ENCODE measurements at places on chromosomes 2 and 18.

DNA sequence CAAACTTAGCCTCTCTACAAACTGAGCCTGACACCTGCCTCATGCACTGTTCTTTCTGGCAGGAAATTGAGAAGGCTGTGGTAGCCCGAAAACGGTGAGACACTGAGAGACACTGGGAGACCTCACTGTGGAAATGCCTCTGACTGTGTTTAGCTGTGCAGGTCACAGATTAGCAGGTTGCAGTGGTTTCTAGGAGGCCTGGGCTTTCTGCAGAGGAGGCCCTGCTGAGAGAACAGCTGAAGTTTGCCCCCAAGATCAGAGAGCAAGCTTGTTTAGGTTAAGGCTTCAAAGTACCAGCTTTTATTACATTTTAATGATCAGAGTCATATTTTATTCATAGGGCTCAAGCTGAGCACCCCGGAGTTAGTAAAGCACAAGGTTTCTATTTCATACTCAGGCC lies 68.7 kb upstream of the LYPD6 start:
- no peak for DNase-seq

DNA sequence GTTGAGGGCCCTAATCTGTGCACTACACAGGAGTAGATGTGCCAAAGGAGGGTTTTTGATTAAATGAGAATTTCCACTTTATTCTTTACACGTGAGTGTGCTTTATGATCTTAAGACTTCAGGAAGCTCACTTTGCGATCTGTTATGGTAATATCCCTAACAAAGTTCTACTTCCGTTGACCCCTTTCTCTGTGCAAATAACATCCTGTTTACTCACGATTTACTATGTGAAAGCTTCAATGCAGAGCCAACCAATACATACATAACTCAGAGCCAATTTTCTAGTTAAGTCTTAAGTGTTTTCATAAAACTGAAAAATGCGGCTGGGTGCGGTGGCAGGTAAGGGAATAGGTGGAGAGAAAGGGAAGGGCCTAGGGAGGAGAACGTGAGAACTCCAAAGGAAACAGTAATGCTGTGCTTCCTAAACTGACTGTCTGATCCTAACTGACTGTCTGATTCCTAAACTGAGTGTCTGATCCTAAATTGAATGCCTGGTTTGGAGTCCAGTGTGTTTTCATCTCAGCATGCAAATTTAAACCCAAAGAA lies 87.6 kb downstream of the PLCL1 start:
- no peak for DNase-seq

DNA sequence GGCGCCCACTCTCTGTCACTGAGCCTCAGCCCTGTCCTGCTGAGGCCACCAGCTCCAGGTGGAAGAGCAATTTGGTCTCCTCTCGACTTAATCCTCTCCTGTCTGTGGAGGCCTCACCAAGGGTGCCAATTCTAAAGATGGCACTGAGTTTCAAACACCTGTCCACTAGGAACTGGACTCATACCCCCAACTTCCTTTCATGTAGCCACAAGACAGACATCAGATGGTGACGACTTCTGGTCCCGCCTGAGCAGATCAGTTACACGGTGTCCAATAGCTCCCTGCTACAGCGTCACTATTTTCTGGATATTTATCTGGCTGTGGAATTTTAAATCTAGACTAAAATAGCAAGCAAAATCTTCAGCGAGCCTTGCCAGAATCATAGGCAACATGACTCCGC lies 24.5 kb upstream of the SP5 start:
- no peak for DNase-seq

DNA sequence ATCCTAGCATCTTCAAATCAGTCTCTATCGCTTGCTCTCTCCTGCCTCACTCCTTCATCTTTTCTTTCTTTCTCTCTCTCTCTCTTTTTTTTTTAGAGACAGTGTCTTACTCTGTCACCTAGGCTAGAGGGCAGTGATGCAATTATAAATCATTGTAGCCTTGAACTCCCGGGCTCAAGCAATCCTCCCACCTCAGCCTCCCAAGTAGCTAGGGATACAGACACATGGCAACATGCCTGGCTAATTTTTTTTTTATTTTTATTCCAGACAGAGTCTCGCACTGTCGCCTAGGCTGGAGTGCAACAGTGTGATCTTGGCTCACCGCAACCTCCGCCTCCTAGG lies 10.6 kb upstream of the SLC66A3 start:
- DNase-seq = no peak

- DNase-seq = no peak
Observed at GRCh38 chr2:198040835-198041234, 236.4 kb downstream of the PLCL1 start.

DNA sequence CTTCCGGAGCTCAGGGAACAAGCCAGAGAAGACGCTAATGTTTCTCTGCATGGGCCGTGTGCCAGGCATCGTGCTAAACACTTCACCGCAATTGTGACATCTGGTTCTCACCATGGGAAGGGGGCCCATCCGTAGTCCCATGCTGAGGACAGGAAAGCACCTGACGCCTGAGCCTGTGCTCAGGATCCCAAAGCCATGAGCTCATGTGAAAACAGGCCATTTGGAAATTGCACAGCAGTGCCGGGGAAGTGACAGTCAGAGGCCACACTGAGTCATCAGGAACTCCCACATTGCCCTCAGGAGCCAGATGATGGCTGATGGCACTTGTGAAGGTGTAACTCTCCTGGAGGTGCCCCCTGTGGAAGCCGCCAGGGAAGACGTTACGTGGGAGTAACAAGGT lies 141.0 kb downstream of the INHBB start:
- DNase-seq = no peak

DNA sequence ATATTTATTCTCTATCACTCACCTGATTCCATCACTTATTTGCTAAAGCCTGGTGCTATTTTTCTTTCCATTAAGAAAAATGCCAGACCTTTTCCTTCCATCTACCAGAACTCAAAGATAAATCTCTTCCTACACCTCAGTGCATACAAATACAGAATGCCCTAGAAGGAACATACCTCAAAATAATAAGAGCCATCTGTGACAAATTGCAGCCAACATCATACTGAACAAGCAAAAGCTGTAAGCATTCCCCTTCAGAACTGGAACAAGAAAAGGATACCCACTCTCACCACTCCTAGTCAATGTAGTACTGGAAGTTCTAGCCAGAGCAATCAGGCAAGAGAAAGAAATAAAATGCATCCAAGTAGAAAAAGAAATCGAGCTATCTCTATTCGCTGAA lies 315.9 kb upstream of the UBE2E3 start:
- DNase-seq = no peak

GRCh38 chr2:197239434-197239833 lies 71.1 kb downstream of the ANKRD44 start:
- DNase-seq = no peak

- DNase-seq = no peak
Observed at GRCh38 chr2:96547731-96548171, 11.2 kb downstream of the ARID5A start.

- DNase-seq = no peak
Observed at GRCh38 chr18:48959921-48960920, 9.5 kb upstream of the SMAD7 start.

GRCh38 chr18:47975701-47976100 lies 45.2 kb upstream of the SMAD2 start:
- DNase-seq = no peak

DNA sequence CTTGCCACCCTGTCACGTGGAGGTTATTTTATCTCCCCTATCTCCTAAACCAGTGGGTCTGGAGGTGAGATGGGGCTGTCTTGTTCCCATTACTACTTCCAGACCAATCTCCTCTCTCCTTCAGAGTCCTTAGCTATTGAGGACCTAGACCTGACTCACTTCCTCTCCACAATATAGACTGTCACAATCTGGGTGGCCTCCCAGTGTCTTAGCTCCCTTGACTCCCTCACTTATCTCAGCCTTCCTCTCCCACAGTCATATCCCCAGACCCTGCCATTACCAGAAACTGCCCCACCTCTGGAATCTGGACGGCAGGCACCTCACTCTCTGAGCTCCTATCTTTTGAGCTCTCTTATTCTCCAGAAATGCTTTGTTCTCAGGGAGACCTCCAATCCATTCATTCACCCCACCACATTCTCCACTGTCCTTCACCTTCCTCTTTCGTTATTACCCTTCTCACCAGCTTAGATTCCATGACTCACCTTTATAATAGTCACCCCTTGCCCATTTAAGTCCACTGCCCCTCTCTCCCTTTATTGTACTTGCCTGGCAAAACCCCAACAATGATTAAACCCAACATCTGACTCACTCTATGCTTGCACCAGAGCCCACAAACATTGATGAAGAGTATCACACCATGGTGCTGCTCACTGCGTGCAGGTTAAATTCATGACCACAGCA lies 23.3 kb upstream of the SIX3 start:
- no peak for DNase-seq

DNA sequence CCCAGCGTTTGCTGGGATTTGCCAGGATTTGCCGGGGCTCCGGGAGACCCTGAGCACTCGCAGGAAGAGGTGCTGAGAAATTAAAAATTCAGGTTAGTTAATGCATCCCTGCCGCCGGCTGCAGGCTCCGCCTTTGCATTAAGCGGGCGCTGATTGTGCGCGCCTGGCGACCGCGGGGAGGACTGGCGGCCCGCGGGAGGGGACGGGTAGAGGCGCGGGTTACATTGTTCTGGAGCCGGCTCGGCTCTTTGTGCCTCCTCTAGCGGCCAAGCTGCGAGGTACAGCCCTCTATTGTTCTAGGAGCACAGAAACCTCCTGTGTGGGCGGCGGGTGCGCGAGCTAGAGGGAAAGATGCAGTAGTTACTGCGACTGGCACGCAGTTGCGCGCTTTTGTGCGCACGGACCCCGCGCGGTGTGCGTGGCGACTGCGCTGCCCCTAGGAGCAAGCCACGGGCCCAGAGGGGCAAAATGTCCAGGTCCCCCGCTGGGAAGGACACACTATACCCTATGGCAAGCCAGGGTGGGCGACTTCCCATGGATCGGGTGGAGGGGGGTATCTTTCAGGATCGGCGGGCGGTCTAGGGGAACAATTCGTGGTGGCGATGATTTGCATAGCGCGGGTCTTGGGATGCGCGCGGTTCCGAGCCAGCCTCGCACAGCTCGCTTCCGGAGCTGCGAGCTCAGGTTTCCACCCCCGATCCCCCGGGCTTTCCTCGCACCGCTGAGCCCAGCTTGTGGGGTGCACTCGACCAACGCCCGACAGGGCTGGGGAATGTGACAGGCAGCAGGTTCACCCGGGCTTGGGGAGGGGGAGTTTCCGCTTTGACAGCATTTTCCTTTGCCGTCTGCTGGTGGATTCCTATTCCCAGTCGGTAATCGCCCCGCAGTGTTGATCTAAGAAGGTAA lies 2.8 kb downstream of the ONECUT2 start:
- peak; percentile 67 for DNase-seq

- DNase-seq = no peak
Observed at GRCh38 chr2:119250718-119251290, 27.2 kb downstream of the STEAP3 start.

DNA sequence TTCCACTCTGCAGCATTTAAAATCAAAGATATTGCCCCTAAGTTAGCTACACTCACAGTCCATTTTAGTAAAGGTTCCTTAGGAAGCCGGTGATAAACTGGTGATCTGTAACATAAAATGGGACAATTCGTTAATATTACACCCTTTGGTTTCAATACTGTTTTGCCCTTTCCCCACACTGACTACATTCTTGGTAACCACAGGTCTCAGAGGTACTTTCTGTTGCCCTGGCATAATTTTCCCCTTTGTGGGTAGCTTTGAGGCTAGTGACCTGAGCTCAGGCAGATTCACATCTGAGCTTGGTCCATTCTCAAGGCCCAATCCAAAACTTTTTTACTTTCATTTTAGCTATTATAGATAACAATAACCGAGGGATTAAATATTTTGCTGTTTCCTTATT lies 32.9 kb upstream of the CSRNP3 start:
- no peak for DNase-seq

GRCh38 chr2:121617042-121617599 lies 32.1 kb downstream of the CLASP1 start:
- DNase-seq = no peak

- no peak for DNase-seq
Observed at GRCh38 chr2:148552675-148553331, 91.7 kb upstream of the EPC2 start.

DNA sequence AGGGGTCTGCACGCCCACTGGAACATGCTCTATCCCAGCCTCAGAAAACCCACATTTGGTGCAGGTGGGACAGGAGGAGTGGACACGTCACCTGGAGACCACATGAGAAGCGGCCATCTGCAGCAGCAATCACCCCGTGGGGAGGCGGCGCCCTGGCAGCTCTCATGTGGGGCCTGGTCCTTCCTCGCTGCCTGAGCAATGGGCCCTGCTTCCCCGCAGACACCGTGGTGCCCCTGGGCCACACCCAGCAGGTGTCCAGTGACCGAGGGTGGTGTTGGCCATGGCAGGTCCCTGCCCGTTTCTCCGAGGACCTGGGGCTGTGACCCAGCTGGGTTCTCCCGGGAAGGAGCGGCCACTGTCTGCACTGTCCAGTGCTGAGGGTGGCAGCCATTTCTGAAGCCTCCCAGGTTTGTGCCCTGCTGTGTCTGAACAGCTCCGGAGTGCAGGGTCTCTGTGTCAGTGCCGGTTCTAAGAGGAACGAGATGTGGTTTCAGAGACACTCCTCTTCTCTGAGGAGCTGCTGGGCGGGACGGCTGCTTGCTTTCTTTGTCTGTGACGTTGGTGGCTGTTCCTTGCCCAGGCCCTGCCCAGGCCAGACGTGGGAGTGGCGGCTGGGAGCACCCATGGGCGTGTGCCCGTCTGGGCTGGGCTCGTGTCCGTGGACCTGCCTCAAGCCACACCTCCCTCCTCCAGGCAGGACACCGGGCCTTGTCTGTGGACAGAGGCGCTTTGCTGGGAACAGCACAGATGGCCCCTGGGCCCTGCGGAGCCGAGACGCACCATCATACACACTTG lies 44.8 kb downstream of the NFATC1 start:
- DNase-seq = no peak

DNA sequence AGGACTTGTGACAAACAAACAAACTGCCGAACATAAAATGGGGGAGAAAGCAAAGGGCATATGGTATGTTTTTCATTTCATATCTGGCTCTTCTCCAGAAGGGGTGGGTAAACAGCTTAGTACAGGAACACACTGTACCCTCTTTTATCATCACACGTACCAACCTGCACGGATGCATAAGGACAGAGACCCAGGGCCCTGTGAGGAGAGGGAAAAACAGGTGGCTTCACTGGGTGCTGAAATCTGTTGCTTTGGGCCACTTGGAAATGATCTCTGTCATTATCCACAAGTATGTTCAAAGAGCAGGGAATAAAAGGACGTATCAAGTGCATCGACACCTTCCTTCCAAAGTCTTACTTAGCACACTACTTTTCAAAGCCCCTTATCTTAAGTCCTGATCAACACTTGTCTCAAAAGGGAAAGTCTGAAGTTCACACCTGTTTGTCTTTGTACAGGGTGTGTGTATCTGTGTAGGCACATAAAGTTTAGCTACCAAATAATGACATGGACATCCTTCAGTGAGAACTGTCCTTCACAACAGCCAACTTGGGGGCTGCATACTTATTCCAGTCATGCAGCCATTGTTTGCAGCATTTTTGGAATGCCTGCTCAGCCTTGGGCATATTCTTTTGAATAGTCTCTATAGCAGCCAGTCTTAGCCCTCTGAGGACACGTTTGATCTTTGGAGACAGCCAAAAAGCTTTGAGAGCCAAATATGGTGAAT lies 60.6 kb downstream of the IRS1 start:
- DNase-seq = no peak

GRCh38 chr18:10481831-10482230 lies 27.4 kb downstream of the APCDD1 start:
- DNase-seq = no peak

GRCh38 chr18:46037512-46038305 lies 34.4 kb downstream of the PSTPIP2 start:
- DNase-seq = no peak

Data from stimulated activated CD8-positive, alpha-beta memory T cell treated with anti-CD3 and anti-CD28 coated beads, Interleukin-2, amount 100 ng/mL, for 48 hours (primary cell).